ENCODE measurements at places on chromosomes 6 and 20. TPM values are rescaled to one million over a fixed set of nuclear protein-coding genes. Genes with fewer than 3 reads are reported as not detected.

The RAET1L gene
- not detected for total RNA-seq

DNA sequence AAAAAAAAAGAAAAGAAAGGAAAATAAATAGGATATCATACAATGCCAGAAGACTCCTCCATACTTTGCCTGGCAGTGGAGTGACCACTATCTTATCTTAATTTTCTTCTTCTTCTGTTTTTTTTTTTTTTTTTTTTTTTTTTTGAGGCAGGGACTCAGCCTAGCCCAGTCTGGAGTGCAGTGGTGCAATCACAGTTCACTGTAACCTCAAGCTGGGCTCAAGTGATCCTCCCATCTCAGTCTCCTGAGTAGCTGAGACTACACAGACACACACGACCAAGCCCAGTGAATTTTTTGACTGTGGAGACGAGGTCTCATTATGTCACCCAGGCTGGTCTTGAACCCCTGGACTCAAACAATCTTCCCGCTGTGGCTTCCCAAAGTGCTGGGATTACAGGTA is 17.1 kb upstream of the MMP9 start:
- no peak overlapping the region for H3K27ac ChIP-seq
- DNase-seq: no peak
- no peak overlapping the region for H3K4me3 ChIP-seq

The TBX18 gene
- total RNA-seq: 0.10 TPM

- H3K36me3 ChIP-seq: no peaks in the 10 kb centered on the region
- H3K4me1 ChIP-seq: no peaks in the 10 kb centered on the region
- no peaks in the 10 kb centered on the region for H3K27me3 ChIP-seq
- no peak for DNase-seq
Measured at GRCh38 chr6:111651185-111652034, 45.7 kb upstream of the TRAF3IP2 start.

- no peaks in the 10 kb centered on the region for H3K4me1 ChIP-seq
- H3K27me3 ChIP-seq: no peaks in the 10 kb centered on the region
Measured at GRCh38 chr20:39849664-39850063, 839.4 kb downstream of the MAFB start.

Measured in GM12878 (cell line).